ENCODE measurements at places on chromosomes 5 and 9. TPM values are rescaled to one million over a fixed set of nuclear protein-coding genes. Genes with fewer than 3 reads are reported as not detected.

DNA sequence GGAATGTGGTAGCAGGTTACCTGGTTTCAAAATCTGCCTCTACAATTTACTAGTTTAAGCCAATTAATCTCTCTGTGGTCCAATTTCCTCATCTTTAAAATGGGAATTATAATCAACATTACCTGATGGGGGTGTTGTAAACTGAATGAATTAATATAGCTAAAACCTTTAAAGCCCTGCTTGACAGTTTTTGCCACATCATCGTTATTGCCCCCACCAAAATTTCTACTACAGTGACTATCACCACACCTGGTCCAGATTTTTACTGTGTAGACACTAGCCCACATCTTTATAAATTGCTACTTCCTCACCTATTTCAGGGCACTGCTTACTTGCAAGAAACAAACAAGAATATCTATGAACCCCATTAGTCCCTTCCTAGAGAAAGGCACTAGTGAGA is 65.0 kb downstream of the MLLT3 start:
- no peak overlapping the region for H3K4me3 ChIP-seq
- H3K36me3 ChIP-seq: no peaks in the 10 kb centered on the region
- no peaks in the 10 kb centered on the region for H3K27me3 ChIP-seq
- no peak for DNase-seq
- H3K4me1 ChIP-seq: peaks cover 26% of the 10 kb centered on the region

- DNase-seq: no peak
- no peaks in the 10 kb centered on the region for H3K4me1 ChIP-seq
- no peaks in the 10 kb centered on the region for H3K36me3 ChIP-seq
- no peaks in the 10 kb centered on the region for H3K27me3 ChIP-seq
- H3K4me3 ChIP-seq: no peak overlapping the region
These were observed 212.2 kb downstream of the MTRR start for GRCh38 chr5:8081179-8081578.

- H3K4me1 ChIP-seq: peaks cover 18% of the 10 kb centered on the region
- no peak for DNase-seq
- no peak overlapping the region for H3K27ac ChIP-seq
These were observed 142.8 kb downstream of the PDZD2 start for GRCh38 chr5:31781772-31782171.

C9orf152 gene
- total RNA-seq: not detected

S1PR3 gene
- not detected for total RNA-seq

GRCh38 chr5:95445995-95446394 is 54.8 kb downstream of the FAM81B start:
- H3K4me3 ChIP-seq: no peak overlapping the region
- no peak overlapping the region for H3K27ac ChIP-seq
- H3K27me3 ChIP-seq: peaks cover 11% of the 10 kb centered on the region
- H3K36me3 ChIP-seq: no peaks in the 10 kb centered on the region

DNA sequence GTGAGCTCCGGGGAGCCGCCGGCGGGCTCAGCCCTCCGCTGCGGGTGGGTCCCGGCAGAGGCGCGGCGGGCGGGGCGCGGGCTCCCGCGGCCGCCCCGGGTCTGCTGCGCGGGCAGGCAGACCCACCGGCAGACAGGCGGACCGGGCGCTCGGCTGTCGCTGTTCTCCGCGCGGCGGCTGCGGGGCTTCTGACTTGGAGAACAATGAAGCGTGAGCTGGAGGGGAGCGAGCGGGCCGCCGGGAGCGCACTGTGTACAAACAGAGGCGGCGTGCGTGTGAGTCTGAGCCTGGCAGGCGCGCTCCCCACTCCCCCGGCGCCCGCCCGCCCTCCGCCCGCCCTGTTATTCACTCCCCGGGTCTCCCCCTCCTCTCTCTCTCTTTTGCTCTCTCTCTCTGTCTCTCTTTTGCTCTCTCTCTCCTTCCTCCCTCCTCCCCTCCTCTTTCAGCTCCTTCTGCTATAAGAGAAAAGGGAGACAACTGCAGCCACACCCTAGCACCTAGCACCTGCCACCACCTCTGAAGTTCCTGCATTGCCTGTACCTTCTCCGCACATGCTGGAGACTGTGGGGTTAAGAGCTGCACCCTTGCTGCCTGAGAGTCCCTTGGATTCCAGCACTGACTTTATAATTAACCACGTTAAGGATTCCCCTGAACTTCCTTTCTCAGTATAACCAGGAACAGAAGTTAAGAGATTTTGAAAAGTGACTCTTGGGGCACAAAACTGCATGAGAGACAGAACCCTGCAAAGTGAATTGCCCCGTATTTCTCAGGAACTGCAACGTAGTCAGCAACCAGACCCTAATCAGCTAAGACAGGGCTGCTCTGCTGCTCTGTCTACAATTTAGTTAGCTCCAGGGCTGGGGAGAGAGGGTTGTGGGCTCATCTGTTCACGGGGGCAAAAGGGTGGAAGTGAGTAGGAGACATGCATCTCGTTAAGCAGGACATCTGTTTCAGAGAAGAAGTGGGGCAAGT is at the start of gene EDIL3:
TSS of gene EDIL3 (minus strand) at position 277 of the 972 bp plus-strand sequence. CDS start 506 bp downstream, outside the sequence.
- no peak within 1 kb of the TSS for H3K4me3 ChIP-seq
- H3K27me3 ChIP-seq: peaks cover 36% of the 10 kb centered on the region
- peaks cover 6% of the 10 kb centered on the region for H3K36me3 ChIP-seq
- no peak within 1 kb of the TSS for H3K27ac ChIP-seq

GRCh38 chr9:96122751-96123150 is 179.2 kb downstream of the HSD17B3 start:
- peaks cover 39% of the 10 kb centered on the region for H3K4me1 ChIP-seq
- peaks cover 9% of the 10 kb centered on the region for H3K36me3 ChIP-seq
- no peak for DNase-seq
- no peak overlapping the region for H3K4me3 ChIP-seq
- no peaks in the 10 kb centered on the region for H3K27me3 ChIP-seq

GRCh38 chr5:1938310-1939000 is 55.7 kb upstream of the IRX4 start:
- no peak overlapping the region for H3K27ac ChIP-seq
- no peaks in the 10 kb centered on the region for H3K36me3 ChIP-seq
- no peaks in the 10 kb centered on the region for H3K4me1 ChIP-seq
- no peak overlapping the region for H3K4me3 ChIP-seq
- DNase-seq: no peak

GRCh38 chr5:84287951-84288350 is 96.7 kb downstream of the EDIL3 start:
- no peaks in the 10 kb centered on the region for H3K27me3 ChIP-seq
- H3K4me1 ChIP-seq: no peaks in the 10 kb centered on the region
- no peak for DNase-seq
- no peak overlapping the region for H3K27ac ChIP-seq
- no peak overlapping the region for H3K4me3 ChIP-seq

DNA sequence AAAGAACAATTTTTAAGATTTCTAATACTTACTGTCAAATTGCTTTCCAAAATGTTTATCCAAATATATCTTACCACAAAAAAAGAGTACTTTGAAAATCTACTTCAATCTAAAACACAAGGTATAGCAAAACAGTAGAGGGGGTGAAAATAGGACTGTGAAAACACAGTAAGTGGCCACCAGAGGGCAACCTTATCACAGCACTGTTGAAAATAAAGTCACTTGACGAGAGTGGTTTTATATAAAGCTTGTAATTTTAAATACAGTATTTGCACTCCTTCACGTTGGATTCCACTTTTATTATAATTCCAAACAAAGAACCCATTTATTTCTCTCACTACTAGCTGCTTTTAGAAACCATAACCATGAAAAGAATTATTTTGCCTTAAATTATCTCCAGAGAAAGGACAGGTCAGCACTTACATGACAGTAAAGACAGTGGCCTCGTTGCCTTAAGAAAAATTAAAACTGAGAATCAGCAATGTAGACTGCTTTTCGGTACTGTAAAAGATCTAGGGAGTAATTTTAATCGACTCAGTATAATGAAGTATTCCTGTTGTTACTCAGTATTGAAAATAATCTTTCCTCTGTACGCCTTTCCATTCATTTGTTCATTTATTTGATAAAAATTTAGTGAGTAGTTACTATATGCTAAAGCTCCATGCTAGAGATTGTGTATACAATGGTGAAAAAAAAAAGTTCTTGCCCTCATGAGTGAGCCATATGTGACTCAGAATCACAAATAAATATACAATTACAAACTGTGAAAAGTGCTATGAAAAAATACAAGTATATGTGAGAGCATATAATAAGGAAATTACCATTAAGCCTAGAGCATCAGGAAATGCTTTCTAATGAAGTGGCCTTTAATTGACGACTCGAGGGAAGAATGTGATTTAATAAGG is 40.0 kb upstream of the CDK5RAP2 start:
- H3K27ac ChIP-seq: peak overlapping the region; percentile 1
- no peaks in the 10 kb centered on the region for H3K36me3 ChIP-seq
- no peak overlapping the region for H3K4me3 ChIP-seq
- peaks cover 10% of the 10 kb centered on the region for H3K4me1 ChIP-seq
- H3K27me3 ChIP-seq: no peaks in the 10 kb centered on the region

OBP2B gene
- total RNA-seq: not detected

GRCh38 chr9:135186248-135187164 is 99.0 kb downstream of the OLFM1 start:
- H3K4me1 ChIP-seq: no peaks in the 10 kb centered on the region
- H3K36me3 ChIP-seq: no peaks in the 10 kb centered on the region
- H3K27ac ChIP-seq: no peak overlapping the region
- no peak overlapping the region for H3K4me3 ChIP-seq
